ENCODE measurements at places on chromosomes 4 and X.

- peak; percentile 57 for DNase-seq
These were observed 855 bp downstream of the KLF3 start for GRCh38 chr4:38664706-38665401.

DNA sequence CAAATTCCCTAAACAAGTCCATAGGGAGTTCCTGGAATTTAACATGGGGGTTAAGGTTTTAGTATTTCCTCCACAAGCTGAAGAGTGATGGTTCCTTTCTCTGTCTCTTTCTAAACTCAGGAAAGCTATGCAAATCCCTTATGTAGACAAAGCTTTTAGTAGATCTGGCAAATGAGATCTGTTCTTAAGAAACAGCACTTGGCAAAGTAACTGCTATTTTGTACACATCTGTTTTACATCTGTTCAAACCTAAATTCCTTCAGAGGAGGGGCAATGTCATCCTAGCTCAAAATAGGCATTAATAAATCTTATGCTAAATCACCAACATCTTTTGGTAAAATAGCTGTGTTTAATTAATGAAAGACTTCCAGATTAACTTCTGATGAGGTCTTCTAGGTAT, 137.8 kb upstream of the TBC1D9 start:
- DNase-seq, result peak; percentile 69

GRCh38 chr4:95263960-95264359, 284.8 kb downstream of the UNC5C start:
- DNase-seq, result no peak

DNA sequence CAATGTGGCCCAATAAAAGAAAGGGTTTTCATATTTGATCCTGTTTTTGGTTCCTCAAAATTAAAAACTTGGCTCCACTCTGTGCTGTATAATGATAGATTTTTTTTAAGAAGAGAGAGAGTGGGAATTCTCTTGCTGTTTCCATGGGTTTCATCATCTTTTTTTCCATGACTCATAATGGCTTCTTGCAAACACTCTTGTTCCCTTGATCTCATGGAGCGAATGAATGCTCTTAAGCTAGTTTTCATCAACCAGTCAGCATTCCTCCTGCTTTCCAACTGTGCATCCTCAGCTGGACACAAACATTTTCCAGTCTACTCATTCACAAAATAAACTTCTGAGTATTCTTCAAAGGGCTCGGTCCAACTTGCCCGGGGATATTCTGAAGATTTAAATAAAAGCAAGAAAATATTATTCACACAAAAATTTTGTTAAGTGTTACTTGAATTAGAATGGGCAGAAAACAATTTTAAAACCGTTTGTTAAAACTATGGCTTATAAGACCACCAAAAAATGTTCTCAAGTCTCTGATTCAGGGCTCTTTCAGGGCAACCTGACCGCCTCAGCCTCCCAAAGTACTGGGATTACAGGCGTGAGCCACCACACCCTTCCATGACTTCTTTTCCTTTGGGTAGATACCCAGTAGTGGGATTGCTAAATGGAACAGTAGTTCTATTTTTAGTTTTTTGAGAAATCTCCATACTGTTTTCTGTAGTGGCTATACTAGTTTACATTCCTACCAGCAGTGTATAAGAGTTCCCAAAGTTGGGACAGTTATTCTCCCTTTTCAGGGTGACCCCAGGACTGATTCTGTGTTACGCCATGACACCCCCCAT, 64.7 kb downstream of the TMEM156 start:
- DNase-seq, result peak; percentile 98

DNA sequence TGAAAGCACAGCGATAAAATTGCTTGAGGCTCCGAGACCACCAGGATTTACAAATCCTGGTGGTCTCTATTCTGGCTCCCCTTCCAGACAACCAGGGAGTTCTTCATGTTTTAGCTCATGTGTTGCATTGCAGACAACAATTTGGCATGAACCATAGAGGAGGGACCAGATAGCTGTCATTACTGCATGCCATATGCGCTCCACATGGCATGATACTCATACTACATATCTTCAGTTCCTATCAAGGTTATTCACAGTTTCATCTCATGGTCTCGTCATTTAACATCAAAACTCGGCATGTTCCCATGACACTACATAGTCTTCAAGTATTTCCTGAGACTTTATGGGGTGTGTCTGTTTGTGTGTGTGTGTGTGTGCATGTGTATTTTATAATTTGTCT, 220.3 kb downstream of the OR13H1 start:
- no peak for DNase-seq

- no peak for DNase-seq
These were observed 488.8 kb upstream of the CPEB2 start for GRCh38 chr4:14513471-14513870.

Measured in fibroblast of skin of right biceps (primary cell).